Kidney tubule cell (primary cell): ENCODE measurements at places on chromosomes 6 and 20.

GRCh38 chr20:23391707-23392310 is 29.5 kb downstream of the NAPB start:
- DNase-seq = no peak

DNA sequence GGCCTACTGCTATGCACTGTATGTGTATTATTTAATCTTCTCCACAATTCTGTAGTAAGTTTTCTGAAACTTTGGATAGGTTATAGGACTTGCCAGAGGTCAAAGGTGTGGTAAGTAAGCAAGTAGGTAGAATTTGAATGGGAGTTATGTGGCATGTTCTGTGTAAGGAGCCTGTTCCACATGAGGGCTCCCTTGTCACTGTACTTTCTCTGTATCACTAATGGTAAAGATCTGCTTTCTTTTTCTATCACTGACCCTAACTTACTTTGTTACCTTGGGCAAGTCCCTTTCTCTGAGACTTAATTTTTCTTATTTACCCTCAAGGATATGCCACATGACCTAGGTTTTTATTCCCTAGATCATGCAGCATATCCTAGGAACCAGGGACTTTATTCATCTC is 50.3 kb downstream of the EIF2S2 start:
- no peak for DNase-seq

DNA sequence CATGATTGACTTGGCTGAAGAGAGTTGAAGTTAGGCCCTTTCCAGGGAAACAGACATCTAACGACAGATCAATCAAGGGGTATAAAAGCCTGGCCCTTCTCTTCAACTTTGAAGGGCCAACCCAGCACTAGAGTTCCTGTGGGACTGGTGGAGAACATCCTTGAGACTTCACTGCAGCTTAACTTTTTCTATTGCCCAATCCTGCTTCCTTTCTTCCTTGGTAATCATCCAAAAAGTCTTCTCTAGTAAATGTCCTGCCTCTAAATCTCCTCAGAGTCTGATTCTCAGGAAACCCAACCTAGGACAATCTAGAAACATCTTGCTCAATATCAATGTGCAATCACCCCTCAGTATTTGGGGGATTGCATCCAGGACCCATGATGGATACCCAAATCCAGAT is 1.9 kb downstream of the MKKS start:
- DNase-seq = no peak

- peak; percentile 61 for DNase-seq
Observed at GRCh38 chr6:45045253-45045601, 282.9 kb upstream of the RUNX2 start.

- DNase-seq = no peak
Observed at GRCh38 chr20:31948008-31948407, 3.8 kb downstream of the PDRG1 start.

DNA sequence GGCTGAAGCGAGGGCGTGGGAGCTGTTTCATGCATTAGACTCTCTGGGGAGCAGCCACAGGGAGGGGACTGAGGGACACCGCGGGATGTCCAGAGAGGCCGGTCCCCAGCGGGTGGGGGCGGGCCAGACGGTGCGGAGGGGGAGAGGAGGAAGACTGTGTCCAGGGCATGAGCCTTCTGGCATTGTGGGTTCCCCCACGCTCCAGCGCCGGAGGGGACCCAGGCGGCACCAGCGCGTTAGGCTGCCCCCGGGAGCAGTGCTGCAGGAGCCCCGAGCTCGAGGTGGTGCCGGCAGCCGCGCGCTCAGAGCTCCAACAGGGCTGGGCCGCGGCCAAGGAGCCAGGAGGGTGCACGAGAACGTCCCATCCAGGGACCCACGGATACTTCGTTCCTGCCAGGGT is 14.4 kb downstream of the SLC22A3 start:
- no peak for DNase-seq

DNA sequence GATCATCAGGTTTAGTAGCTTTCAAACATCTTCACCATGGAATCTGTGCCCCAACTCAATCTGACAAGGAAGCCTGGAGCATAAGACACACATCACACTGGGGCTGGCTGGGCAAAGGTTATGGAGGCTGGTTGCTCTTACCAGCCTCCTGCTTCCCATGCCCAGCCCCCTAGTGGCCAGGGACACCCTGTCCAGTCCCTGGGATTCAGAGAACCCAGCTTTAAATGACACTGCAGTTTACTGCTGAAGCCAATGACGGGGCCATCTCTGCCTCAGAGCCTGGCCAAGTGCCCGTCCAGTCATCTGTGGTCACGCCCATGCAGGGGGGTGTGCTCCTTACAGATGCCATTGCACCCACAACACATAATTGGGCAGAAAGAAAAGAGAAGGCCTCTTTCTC is 272.9 kb downstream of the SMOC2 start:
- DNase-seq = peak; percentile 62

- DNase-seq = no peak
Observed at GRCh38 chr20:35373661-35374060, 38.1 kb downstream of the UQCC1 start.

- no peak for DNase-seq
Observed at GRCh38 chr6:85394853-85395538, 54.9 kb upstream of the NT5E start.

GRCh38 chr6:4817551-4817950 is 41.3 kb downstream of the CDYL start:
- no peak for DNase-seq

- peak; percentile 67 for DNase-seq
Observed at GRCh38 chr6:15876406-15876805, 213.6 kb upstream of the DTNBP1 start.

- peak; percentile 71 for DNase-seq
Observed at GRCh38 chr20:37192137-37192854, 12.9 kb upstream of the MROH8 start.

GRCh38 chr6:44738601-44739146 is 351.2 kb downstream of the CDC5L start:
- DNase-seq = peak; percentile 80

DNA sequence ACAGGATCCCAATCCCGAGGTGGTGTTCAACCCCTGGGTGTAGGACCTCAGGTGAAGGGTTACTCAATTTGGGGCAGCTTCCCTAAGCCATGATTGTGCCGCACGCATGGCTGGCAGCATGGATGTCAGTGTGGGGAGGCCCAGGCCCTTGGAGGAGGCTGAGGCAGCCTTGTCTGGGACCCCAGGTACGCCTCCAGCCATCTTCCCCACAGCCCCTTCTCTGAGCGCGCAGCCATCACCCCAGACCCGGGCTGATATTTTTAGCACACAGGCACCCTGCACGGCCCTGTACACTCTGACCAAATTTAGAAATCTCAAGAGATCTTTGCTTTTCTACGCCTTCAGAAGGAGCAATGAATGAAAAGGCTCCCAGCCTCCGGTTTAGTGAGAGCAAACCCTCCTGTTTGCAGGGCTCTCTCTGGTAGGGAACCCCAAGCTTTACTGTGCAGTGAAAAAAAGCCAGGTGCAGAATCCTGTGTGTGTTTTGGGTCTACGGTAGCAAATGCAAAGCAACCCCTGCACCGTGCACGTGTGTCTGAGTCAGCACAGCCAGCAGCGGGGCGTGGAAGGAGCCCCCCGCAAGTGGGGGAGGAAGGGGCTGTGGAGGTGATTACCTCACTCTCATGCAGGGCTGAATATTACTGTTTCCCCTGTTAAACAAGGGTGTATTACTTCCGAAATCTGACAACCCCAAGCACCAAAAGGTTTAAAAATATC is 44.3 kb downstream of the CTCFL start:
- DNase-seq = no peak

DNA sequence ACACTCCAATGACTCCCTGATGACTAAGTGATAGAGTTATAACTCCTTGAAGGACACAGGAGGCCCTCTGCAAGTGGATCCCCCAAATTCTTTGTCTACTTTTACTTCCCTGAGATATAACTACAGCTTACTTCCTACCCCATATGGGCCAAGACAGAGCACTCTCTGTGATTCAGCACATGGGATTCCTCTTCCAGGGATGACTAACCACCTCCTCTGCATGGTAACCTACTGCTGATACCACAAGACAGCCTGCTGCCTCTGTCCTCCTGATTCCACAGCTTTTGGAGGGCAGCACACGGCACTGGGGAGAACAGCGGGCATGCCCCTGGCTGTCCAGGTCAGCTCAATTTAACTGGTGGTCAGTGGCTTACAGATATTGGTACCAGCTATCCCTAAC is 675.7 kb upstream of the AGPAT4 start:
- peak; percentile 80 for DNase-seq

GRCh38 chr6:111843347-111844147 is 29.7 kb downstream of the FYN start:
- no peak for DNase-seq

- DNase-seq = no peak
Observed at GRCh38 chr20:59145924-59146779, 17.5 kb upstream of the ZNF831 start.

GRCh38 chr20:32069711-32070110 is 17.7 kb downstream of the HCK start:
- no peak for DNase-seq

GRCh38 chr20:11155156-11155756 is 481.5 kb upstream of the JAG1 start:
- no peak for DNase-seq

GRCh38 chr6:33314515-33314942 is 651 bp upstream of the TAPBP start:
- peak; percentile 91 for DNase-seq

GRCh38 chr6:139265512-139266190 is 26.1 kb downstream of the TXLNB start:
- DNase-seq = no peak

DNA sequence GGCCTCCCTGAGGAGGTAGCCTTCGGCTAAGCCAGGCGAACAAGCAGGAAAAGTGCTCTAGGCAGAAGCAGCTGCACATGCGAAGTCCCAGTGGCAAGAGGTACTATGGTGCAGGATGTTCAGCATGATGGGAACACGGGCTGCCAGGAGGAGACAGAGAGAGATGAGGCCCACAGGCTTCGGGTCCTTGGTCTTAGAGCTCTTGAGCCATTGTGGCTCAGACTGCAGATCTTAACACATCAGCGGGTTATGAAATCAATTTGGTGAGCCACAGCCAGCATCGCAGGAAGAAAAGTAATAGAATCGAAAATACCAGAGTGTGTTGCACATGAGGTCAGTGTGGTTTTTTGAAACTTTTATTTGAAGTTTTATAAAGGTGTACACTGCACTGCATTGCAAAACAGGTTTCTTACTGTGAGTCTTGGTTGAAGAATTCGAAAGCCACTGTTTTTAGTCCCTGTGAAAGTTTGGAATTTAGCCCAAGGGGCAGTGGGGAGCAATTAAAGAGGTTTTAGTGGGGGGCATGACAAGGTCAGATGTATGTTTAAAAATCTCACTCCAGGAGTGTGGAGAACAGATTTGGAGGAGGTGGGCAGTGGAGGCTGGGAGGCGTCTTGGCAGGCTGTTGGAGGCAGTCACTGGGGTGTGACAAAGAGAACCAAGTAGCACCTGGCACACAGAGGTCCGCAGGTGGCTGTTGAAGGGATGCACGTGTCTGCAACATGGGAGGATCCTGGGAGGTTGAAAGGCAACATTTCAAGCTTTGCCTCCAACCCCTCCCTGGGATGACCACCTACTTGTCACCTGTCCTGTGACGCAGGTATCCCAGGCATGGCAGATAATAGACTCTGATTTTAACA is 69.3 kb downstream of the EYA2 start:
- peak; percentile 2 for DNase-seq

GRCh38 chr20:60627751-60628565 is 624.1 kb upstream of the CDH4 start:
- DNase-seq = no peak

DNA sequence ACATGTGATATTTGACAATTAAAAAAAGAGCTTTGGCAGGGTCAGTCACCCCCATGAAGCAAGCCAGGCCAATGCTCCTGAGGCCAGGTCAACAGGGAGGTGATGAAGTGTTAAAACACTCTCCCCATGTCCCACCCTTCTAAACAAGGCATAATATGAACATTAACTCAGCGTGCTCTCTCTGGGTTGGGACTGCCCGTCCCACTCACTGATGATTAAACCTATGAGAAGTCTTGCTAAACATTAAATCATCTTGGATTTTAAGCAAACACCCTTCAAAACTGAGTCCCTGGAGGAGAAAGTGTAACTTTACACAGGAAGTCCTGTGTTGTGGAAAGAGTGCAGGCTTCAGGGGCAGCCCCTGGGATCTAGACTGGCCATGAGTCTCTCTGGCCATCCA is 558.5 kb downstream of the CD83 start:
- peak; percentile 86 for DNase-seq
